HEK293T (cell line): ENCODE measurements at places on chromosomes 3 and 15.
A peak's percentile ranks its signal among the peaks of the same experiment; 100 is the strongest.

GRCh38 chr3:140545197-140545596 is 132.7 kb upstream of the TRIM42 start:
- DNase-seq: no peak

- no peak for DNase-seq
These were observed 26.9 kb upstream of the MYO1E start for GRCh38 chr15:59399465-59400102.

DNA sequence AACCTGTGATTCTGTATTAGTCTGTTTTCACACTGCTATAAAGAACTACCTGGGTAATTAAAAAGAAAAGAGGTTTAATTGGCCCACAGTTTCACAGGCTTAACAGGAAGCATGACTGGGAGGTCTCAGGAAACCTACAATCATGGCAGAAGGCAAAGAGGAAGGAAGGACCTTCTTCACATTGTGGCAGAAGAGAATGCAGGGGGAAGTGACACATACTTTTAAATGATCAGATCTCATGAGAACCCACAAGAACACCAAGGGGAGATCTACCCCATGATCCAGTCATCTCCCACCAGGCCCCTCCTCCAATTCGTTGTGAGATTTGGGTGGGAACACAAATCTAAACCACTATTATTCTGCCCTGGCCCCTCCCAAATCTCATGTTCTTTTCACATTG is 6.1 kb downstream of the ZKSCAN7 start:
- DNase-seq: no peak

- no peak for DNase-seq
These were observed 47.8 kb downstream of the TNFAIP8L3 start for GRCh38 chr15:51046799-51047449.

- peak; percentile 48 for DNase-seq
These were observed at the start of gene TM6SF1 for GRCh38 chr15:83106994-83107840. TSS of gene TM6SF1 (plus strand) at chr15:83107645. CDS start at chr15:83107681, 36 bp downstream.

DNA sequence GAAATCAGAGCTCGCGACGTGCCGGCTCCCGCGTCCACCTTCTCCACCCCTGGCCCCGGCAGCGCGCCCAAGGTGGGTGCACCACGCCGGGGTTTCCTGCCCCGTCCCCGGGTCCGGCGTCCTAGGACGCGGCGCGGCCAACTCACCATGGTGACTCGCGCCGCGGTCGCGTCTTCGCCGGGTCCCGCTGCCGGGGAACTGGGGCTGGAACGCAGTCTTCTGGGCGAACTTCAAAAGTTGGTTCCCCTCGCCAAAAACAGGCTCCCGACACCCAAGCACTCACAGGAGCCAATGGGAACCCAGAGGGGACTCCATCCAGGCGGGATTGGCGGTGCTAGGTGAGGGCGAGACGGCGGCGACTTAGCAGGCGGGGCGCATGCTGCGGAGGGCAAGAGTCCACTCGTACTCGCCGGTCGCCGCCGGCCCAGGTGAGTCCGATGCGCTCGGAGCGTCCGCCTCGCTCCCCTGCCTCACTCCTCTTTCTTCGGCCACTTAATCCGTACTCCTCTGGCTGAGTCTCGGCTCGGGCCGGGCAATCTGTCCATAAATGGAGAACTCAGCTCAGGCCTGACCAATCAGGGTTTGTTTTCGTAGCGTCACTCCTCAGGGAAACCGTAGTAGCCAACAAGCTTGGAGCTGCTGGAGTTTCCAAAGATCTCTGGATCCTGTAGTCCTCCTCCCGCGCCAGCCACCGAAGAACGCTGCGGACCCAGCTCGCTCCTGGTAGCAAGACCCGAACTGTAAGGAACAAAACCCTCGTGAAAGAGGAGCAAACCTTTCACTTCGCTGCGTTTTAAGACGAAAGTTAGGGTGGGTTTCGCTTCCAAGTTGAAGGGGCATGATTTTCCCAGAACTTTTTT is at the start of gene MYO1E:
Gene MYO1E (minus strand): TSS at position 520 of the 860 bp plus-strand sequence. CDS start 371 bp downstream, at position 149.
- DNase-seq: peak; percentile 85

- DNase-seq: no peak
These were observed 37.7 kb upstream of the SLC41A3 start for GRCh38 chr3:126121632-126122031.

GRCh38 chr3:115898656-115899410 is 275.5 kb downstream of the GAP43 start:
- DNase-seq: no peak

DNA sequence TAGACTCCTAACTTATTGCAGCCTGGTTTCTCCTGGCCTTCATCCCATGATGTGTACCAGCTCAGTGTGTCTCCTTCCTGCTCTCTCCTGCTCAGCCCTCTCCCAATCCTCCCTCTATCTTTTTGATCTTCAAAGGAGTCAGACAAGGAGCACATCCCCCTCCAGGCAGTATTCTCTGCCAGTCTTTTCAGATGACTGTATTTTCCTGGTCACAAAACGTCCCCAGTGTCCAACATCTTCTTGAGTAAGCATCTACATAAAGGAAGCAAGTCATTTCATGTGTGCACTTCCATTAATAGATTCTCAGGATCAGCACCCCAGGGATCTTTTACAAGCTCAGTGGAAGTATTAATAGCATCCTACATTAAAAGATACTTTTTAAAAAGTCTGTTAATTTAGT is 148.9 kb upstream of the THBS1 start:
- DNase-seq: no peak

GRCh38 chr3:64563751-64564150 is 124.0 kb downstream of the ADAMTS9 start:
- DNase-seq: no peak

- no peak for DNase-seq
These were observed 14.7 kb downstream of the PAK2 start for GRCh38 chr3:196754091-196754981.

DNA sequence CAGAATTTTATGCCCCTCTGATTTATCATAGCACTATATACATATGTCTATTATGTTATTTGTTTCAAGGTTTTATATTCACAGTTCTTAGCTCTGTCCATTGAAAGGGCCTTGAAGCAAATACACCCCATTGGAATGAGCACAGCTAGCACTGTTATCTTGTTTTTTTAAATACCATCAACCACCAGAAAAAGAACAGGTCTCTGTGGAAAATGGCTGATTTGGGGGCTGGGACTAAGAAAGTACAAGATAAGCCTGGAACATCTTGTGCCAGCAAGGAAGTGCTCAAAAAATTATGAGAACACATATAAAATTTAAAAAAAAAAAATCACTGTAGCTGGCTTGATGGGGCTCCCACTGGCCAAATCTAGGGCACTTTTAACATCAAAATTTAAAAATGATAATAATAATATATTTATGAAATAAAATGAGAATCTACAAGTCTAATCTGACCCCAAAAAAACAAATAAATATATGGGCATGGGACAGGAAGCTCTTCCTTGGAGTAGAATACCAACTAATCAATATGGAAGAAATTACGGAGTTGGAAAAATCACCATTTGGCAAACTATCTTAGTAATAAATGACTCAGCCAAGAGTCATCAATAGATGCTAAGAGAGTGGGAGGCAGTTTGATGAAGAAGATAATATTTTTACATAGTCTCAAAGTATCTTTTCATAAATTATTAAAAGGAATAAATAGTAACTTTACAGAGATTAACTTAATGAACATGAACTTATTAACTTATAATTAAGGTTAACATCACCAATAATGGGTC is 20.5 kb downstream of the IFT80 start:
- DNase-seq: no peak

DNA sequence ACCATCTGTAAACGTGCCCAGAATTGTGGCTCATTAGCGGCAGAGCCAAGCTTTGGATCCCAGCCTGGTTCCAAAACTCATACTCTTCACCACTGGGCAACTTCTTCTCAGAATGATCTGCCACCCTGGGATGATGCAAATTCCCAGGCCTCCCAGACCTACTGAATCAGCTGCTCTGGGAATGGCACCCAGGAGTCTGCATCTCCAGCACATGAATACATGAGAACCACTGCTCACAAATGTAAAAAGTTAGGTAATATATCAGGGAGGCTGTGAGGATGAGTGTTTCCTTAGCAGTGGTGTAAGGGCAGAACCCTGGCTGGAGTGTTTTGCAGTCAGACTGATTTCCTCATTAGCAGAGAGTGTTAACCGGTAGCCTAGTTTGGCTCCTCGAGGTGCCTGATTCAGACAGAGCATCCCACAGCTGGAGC is 94.2 kb downstream of the LIPC start:
- DNase-seq: no peak

- peak; percentile 69 for DNase-seq
These were observed 103.0 kb upstream of the ARHGEF26 start for GRCh38 chr3:154018100-154018696.

GRCh38 chr3:69197922-69198530 is 75.6 kb upstream of the LMOD3 start:
- no peak for DNase-seq

GRCh38 chr3:135213213-135213612 is 418.2 kb downstream of the EPHB1 start:
- DNase-seq: no peak

DNA sequence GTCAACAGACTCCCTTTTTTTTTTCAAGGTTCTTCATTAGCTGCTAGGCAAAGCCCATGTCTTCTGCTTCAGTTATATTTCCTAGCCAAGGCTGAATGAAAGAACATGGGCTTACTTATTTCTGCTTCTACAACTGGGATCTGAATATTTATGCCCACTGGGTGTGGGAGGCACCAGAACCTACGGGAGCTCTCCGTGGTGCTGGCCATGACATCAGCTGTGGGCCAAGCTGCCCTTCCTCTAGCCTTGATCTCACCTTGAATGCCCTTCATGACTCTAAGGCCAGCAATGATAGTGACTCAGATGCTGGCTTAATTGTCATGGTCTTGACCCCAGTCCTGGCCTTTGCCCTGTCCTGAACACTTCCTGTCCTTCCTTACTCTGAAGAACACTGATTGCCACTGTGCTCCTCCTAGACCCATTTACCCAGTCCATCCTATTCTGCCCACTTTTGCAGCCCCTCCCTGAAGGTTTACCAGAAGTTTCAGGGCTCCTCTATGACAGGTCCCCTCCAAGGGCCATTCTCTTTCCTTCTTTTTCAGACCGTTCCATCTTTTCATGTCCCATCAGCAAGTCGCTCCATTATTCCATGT is 32.8 kb upstream of the PRR20G start:
- no peak for DNase-seq

- no peak for DNase-seq
These were observed 578 bp downstream of the OIP5 start for GRCh38 chr15:41331833-41332193.

DNA sequence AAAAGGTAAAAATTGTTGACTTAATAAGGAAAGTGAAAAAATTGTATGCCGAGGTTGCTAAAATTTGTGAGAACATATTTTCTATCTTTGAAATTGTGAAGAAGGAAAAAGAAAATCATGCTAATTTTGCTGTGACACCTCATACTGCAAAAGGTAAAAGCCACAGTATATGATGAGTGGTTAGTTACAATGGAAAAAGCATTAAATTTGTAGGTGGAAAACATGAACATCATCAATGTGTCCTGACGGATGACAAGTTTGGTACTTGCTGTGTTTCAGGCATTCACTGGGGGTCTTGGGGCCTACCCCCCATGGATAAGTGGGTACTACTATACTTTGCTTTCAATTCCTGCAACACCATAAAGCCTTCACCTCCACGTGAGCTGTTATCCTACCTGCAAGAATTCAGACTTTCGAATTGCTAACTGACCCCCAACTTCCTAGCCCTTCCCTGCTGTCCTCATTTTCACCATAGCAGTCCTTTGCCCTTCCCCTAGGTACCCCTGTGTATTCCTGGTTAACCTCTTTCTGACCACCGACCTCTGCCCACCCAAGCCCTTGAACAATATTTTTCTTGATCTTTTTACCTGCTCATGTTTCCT is 62.4 kb downstream of the RAB7A start:
- no peak for DNase-seq

GRCh38 chr3:117893001-117893400 is 1141.6 kb downstream of the IGSF11 start:
- no peak for DNase-seq

DNA sequence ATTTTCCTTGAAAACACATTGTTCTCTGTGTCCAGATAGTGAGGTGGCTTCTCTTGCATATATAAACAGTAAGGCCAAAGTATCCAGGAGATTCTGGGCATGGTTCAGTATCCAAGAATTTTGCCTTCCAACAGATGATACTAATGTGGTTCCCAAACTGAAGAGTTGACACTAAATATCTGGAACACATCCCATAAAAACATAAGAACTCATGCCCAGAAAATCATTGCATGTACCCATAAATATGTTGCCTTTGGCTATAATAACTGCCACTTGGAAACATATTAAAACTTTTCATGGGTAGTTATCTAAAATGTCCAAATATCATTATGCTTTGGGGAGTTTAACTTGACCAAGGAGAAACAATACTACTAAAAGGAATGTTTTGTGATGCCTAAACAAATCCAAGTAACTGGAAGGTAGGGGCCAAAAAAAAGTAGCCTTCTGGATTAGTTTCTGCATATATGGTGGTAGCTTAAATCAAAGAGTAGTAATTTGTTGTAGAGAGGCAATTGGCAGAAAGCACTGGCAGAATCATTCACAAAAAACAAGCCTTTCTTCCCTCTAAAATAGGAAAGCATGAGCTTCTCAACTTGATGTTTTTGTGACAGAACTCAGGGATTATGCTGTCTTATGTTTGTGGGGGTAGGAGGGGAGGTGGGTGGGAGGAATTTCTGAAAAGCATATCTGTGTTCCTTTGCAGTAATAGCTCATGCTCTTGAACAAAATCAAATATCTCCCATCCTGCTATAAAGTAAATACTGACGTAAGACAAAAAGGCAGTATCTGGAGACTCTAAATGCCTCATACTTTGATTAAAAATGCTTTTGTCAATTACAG is 753.9 kb downstream of the TUSC7 start:
- DNase-seq: no peak

DNA sequence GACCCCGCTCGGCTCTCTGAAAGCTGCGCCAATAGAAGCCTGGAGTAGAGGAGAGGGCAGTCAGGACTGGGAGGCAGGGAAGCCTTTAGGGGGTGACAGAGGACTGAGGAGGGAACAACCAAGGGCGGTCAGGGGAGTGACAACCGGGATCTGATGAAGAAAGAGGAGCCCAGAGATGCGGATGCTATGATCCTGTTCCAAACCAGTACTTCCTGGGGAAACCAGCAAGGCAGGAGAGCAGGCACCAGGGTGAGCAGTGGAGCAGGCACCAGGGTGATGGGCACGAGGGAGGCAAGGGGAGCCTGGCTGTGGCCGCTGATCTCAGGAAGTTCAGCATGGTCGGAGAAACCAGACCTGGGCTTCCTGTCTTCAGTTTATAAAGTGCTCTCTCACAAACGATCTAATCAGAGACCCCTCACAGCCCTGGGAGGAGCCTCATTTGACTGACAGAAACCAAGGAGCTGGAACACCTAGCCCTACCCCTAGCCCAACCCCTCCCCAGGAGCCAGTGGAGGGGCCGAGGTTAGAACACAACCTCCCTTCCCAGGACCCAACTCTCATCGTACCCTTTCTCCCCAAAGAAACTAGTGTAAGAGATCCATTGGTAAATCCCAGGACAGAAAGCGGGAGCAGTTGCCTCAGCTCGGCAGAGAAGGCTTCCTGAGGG is 34.9 kb downstream of the CCDC33 start:
- no peak for DNase-seq

DNA sequence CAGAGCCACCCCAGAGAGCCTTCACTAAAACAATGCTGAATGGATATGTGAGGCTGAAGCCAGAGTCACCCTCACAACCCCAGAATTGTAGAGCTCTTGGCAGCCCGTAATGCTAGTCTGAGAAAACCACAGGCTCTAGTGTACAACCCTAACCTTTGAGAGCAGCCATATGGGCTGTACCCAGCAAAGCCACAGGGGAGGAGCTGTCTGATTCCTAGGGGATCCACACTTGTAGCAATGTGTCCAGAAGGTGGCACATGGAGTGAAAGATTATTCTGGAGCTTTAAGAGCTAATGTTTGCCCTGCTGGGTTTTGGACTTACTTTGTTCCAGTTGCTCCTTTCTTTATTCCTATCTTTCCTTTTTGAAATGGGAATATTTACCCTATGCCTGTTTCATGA is 626.8 kb downstream of the GRM7 start:
- no peak for DNase-seq
